PC-9 (cell line): ENCODE measurements at places on chromosomes 12 and 14. TPM values are rescaled to one million over a fixed set of nuclear protein-coding genes. Genes with fewer than 3 reads are reported as not detected.
A peak's percentile ranks its signal among the peaks of the same experiment; 100 is the strongest.

CEBPE gene
- total RNA-seq, result not detected in 2 replicates

B4GALNT3 gene
- 7.1 and 8.0 TPM in 2 replicates for total RNA-seq

REM2 gene
- 0.50 and 0.98 TPM in 2 replicates for total RNA-seq

CLEC6A gene
- not detected in 2 replicates for total RNA-seq

DNA sequence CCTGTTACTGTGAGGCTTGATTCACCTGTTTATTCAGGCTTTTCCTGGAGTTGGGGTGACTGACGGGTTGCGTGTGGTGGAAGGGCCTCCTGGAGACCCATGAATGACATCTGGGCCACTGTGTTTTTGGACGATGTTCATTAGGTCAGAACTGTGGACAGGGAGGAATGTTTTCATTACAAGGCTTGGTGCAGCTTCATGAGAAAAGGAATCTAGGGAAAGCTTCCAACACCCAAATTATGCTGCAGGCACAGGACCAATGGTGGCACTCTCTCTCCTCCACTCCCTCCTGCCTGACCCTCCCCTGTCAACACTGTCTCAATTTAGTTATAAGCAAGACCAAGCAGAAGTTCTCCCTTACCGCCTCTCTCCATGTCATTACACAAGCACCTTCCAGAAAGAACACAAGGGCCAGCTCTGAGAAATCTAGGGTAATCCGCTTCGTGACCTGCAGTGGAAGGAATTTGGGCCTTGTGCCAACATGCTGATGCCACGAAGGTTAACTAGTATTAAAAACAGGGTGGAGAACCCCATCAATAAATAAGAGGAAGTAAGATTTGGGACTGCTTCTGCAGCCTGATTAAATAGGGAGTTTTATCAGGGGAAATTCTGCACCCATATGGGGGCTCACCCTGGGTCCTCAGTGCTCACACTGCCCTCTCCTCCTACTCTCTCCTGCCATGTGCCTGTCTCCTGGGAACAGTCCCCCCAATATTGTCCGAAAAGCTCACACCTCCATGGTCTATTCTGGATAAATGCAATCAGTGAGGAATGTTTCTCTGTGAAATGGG, 200.3 kb downstream of the KTN1 start:
- DNase-seq, result peak; percentile 77

- DNase-seq, result no peak
Measured at GRCh38 chr12:50006280-50006679, 19.0 kb downstream of the RACGAP1 start.

- no peak for DNase-seq
Measured at GRCh38 chr14:95494456-95494855, 22.0 kb downstream of the SYNE3 start.
